ENCODE measurements at places on chromosomes 6 and 20.

DNA sequence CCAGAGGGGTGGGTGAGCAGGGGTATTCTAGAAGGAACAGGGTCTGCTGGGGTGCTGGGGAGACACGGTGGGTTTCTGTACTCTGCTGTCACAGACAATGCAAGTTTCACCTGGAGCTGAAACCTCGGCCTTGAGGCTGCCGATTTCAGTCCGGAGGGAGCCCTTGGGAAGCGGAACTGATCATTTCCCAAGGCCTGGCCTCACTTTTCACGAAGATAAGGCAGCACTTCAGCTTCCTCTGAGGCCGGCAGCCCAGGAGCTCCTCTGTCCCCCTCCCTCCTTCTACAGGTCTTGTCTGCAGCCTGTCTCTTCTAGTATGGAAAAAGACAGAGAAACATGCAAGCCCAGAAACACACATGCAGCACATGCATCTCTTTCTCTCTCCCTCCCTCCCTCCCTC, 242.1 kb downstream of the CDC5L start:
- DNase-seq, result no peak

- no peak for DNase-seq
Measured at GRCh38 chr6:9408402-9409117, 973.2 kb upstream of the SLC35B3 start.

- no peak for DNase-seq
Measured at GRCh38 chr6:54718541-54719023, 128.0 kb upstream of the FAM83B start.

GRCh38 chr6:165889636-165890403, 226.8 kb upstream of the PDE10A start:
- DNase-seq, result peak; percentile 42

- DNase-seq, result no peak
Measured at GRCh38 chr6:136073216-136073615, 176.9 kb downstream of the MTFR2 start.

DNA sequence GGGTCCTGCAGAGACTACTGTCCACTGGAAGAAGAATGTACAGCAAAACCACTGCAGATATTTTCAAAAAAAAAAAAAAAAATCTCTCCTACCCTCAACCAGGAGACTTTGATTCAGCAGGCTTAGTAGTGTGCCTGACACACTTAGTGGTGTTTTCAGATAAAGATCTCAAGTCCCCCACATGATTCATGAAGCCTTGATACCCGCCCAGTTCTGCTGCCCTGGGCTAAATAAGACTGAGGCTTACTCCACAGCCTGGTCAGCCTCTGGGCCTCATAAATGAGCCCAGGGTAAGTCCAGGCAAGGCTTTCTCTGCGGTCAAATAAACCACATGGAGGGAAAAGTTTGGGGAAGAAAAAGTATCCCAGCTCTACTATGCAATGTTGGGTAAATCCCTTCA, 222.1 kb upstream of the ARID1B start:
- no peak for DNase-seq

GRCh38 chr20:32534661-32535240, 50.4 kb downstream of the NOL4L start:
- no peak for DNase-seq

DNA sequence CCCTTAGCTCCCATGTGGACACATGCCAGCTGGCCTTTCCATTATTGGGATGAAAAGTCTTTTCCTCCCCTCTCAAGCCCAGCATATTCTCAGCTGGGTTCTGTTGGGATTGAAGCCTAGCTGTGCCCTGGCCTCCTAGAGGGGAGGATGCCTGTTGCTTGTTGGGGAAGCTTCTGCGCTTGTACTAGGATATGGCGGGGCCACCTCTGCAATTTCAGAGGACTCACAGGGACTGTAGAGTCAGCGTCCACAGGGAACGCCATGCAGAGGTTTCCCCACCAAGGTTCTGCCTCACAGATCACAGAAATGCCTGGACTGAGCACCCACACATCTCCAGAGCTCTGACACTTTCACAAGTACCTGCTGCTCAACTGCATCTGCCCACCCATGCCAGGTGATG, 288.7 kb upstream of the FOXQ1 start:
- no peak for DNase-seq

GRCh38 chr6:14674867-14675648, 557.5 kb downstream of the CD83 start:
- DNase-seq, result no peak

GRCh38 chr20:47334022-47334551, 22.4 kb downstream of the ZMYND8 start:
- DNase-seq, result peak; percentile 98

- no peak for DNase-seq
Measured at GRCh38 chr6:71346334-71346694, 57.7 kb downstream of the OGFRL1 start.

DNA sequence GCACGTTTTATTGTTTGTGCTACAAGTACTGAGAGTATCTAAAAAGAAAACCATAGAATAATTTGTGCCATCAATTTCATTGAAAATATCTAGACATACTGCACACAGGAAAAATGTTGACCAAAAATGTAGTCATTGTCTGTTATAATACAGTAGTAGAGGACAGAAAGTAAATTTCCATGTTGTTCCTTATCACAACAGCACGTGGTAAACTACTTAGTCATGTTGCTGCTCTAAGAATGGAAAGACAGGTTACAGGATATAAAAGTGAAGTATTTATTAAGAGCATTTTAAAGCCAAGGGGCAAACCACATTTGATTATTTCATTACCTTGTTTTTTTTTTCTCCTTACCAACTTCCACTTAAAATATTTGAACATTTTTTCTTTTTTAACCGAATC, 89.0 kb upstream of the CEP85L start:
- DNase-seq, result no peak

DNA sequence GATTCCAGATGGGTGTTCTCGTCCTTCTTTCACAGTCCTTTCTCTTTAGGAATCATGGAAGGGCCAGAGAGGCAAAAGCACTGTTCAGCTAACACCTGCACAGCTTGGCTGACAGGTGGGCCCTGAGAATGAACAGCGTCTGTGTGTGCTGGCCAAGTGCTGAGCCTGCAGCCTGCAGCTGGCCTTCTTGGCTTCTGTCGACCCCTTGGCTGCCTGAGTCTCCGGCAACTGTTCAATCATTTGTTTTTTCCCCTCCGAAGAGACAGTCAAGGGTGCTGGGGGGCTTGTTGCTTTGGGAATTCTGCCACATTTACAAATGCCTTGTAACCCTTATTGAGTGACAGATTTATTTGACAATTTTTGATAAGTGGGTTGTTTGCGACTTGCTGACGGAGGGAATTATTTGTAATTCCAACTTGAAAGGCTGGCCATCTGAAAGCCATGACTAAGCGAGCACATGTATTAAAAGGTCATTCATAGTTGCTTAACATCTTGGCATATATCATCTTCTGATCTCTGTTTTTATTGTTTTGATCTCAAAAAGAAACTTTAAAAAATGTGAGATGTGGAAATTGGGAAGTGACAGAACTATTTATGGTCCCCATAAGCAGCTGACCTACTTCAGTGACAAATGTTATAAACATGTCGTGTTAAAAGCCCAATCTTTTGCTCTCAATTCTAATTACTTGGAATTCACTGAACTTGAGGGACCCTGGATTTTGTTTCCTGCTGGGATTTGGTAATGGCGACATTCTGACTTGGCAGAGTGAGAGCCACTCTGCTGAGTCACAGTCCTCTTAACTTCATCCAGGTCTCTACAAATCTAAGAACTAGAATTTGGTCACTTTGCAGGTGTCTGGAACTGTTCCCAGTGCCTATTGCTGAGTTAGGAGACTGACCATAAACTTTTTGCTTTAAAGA, 41.9 kb upstream of the FERMT1 start:
- no peak for DNase-seq

GRCh38 chr20:38238829-38239228, 21.7 kb downstream of the KIAA1755 start:
- no peak for DNase-seq

DNA sequence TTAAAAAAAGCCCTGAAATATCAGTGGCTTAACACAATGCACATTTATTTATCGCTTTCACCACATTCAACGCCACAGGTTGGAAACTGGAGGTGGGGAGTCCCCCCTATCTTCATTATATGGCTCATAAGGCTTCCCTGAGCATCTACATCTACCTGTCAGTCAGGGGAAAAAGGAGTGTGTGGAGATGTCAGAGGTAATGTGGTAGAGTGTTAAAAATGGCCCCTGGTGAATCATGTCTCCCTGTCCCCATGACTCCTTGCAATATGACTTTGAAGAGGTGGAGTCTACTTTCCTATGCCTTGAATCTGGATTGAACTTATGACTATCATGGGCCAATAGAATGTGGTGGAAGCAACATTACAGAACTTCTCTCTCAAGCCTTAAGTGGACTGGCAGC, 65.5 kb upstream of the BTBD3 start:
- no peak for DNase-seq

- no peak for DNase-seq
Measured at GRCh38 chr6:135115411-135115810, 60.8 kb upstream of the HBS1L start.

DNA sequence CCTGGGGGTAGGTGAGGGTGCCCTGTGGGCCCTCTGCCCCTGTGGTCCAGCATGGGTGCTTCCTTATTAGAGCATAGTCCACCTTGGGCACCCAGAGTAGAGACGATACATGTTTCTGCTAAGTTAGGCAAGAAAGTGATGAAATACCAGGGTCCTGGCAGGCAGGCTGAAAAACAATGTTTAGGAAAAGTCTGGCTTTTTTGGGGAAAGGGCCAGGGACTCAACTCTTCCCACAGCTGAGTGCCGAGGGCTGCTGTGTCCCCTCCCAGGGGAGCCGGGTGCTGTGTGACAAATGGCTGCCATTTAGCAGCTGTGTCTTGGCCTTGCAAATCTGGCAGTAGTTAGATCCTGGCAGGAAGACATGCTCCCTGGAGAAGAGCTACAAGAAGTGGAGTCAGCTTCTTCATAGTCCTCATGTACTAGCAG, 61.5 kb downstream of the RREB1 start:
- no peak for DNase-seq

DNA sequence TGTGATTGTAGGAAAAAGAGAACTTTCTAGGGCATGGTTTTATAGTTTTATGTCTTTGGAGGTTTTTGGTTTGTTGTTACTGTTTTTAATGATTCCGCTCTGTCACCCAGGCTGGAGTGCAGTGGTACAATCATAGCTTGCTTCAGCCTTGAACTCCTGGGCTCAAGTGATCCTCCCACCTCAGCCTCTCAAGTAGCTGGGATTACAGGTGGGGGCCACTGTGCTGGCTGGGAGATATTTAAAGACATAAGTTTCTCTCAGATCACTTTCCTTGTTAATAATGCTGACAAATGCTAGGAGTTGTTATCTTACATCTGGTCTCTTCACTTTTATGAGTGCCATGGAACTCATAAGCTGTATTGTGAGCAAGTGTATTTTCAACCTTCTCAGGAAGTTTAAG, 116.3 kb downstream of the SCAF8 start:
- DNase-seq, result no peak

GRCh38 chr6:33080127-33081089, 4.6 kb downstream of the HLA-DPB1 start:
- peak; percentile 18 for DNase-seq

DNA sequence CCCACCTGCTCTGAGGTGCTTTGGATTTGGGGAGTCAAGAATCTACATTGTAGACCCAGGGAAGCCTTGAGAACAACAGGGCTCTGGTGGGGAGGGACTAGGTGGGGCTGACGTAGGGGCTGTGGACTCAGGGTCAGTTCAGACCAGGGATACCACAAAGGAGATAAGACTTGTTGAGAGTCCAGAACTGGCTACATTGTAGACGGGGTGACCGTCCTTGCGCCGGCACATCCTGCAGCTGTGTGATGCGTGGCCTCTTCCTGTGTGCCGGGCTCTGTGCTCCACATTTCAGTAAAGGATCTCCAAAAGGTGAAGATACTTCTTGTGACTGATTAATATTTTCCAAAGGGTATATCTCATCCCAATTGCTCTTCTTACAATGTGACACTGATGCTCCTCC, 9.8 kb upstream of the TLDC2 start:
- no peak for DNase-seq

DNA sequence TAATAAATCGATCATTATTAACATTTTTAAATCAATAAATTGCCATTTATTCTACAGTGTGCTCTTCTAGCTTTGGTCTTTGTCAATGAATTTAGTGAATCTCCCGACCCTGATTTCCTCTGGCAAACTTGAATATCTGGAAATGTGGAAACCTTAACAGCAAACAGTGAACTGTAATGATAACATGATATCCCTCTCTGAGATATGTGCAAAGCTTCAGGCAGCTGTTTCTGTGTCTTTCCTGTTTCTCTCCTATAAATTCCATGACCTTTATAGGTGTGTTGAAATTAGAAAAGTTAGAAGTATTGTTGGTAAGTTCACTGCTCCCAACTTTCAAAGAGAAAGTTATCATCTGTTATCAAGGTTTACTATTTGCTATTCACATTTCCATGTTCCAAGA, 218.8 kb upstream of the RNF217 start:
- no peak for DNase-seq

GRCh38 chr6:118596774-118597320, 48.8 kb downstream of the PLN start:
- DNase-seq, result no peak

- DNase-seq, result no peak
Measured at GRCh38 chr20:32912688-32913087, 54.0 kb downstream of the EFCAB8 start.

GRCh38 chr6:35449287-35449881, 2.8 kb upstream of the FANCE start:
- DNase-seq, result no peak

- DNase-seq, result peak; percentile 41
Measured at GRCh38 chr6:45845567-45845966, 170.1 kb downstream of the CLIC5 start.

DNA sequence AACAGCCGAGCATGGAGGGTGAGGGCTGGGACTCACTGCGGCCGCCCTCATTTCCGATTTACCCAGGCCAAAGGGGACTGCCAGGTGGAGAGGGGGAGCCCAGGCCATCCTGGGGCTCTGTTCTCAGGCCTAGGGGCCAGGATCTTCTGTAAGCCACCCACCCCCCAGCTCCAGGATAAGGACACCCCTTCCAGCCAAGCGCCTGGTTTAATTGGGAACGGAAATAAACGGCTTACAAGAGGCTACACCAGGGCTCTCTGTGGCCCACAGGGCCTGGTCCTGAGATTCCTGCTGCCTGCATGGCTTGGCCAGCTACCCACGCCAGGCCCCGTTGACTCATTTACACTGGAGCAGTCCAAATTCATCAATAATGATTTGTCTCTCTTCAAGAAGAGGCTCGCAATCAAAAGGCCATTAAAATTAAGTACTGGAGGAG, 68.1 kb upstream of the TOP1 start:
- no peak for DNase-seq

GRCh38 chr20:23995905-23996666, 7.5 kb upstream of the GGTLC1 start:
- DNase-seq, result peak; percentile 12
